GM23248 (cell line): ENCODE measurements at places on chromosomes 11 and 22. TPM values are rescaled to one million over a fixed set of nuclear protein-coding genes. Genes with fewer than 3 reads are reported as not detected.

TPBGL gene
- not detected in 2 replicates for total RNA-seq

CHRM1 gene
- not detected in 2 replicates for total RNA-seq

GPHA2 gene
- total RNA-seq, result not detected in 2 replicates

VSTM5 gene
- total RNA-seq, result not detected in 2 replicates

LRRC4C gene
- not detected in 2 replicates for total RNA-seq

RASGRP2 gene
- not detected in 2 replicates for total RNA-seq
